ENCODE measurements at places on chromosomes 7 and 10. TPM values are rescaled to one million over a fixed set of nuclear protein-coding genes. Genes with fewer than 3 reads are reported as not detected.
A peak's percentile ranks its signal among the peaks of the same experiment; 100 is the strongest.

HOXA3 gene
- 0.40 TPM for total RNA-seq

DNA sequence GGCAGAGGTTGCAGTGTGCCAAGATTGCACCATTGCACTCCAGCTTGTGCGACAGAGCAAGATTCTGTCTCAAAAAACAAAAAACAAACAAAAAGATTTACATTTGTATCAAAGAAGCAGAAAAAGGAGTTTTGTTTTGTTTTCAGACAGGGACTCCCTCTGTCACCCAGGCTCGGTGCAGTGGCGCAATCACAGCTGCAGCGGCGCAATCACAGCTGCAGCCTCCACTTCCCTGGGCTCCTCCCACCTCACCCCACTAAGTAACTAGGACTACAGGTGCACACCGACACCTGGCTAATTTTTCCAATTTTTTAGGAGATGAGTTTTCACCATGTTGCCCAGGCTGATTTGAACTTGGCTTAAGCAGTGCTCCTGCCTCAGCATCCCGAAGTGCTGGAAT, 1.8 kb downstream of the ARMC10 start:
- DNase-seq: no peak

TEX36 gene
- not detected for total RNA-seq

CXCL12 gene
- total RNA-seq: 121 TPM

DNA sequence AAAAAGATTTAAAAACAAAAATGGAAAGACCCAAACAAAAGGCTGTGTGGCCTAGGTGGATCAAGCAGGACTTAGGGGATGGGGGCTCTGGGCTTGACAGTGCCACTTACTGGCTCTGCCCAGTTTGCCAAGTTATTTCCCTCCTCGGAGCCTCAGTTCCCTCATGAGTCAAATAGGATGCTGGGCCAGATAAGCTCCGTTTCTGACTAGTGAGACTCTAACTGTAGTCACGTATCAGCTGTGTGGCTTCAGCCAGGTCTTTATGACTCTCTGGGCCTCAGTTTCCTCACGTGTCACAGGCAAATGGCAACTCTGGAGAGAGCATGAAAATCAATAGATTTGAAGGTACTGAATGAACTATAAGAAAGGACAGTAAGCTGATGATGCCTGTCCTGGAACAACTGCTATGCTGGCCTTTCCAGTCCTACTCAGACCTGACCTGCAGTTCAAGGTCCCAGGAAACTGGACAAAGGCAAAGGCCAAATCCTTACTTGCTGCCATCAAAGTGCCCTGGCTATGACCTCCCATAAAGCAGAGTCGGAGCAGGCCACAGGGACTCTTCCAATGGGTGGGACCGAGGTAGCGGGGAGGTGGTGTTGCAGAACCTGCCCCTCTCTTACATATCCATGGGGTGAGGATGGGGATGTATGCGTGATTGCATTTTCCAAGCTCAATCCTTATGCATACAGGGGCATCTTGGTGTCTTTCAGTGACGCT, 27.0 kb downstream of the FAM53B start:
- DNase-seq: no peak

DNA sequence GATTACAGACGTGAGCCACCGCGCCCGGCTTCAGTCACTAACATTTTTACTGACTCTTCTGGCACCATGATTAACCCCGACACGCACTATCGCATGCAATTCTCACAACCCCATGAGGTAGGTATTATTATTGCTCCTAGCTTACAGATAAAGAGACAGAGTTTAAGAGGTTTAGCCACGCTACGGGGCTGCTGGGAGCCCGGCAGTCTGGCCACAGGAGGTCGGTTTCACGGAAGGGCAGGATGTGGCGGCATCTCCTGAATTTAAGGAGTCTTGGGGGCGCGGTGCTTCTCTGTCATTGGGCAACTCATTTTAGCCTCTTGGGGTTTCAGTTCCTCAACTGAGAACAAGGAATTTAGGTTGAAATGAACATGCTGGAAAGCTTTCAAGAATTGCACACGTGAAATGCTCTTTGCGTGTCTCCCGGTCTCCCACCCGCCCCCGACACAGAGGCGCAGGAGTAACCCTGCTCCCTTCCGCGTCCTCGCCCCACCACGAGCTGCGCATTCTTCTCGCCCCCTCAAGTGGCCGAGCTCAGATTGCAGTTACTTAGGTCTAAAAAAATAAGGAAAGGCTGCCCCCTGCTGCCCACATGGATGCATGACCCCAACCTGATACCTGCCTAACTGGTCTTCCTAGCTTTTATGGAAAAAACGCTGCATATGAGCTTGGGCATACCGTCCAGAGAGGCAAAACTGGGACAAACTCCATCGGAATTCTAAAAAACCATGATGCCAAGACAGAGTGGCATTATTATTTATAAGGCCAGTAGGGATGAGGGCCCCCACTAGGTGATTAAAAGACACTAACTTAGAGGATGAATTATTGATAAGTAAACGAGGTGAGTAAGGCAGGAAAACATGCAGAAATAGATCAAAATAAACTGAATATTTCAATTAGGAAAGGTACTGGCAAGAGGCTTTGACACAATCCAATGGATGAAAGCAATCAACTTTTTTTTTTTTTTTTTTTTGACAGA, 12.4 kb downstream of the PRSS2 start:
- peak; percentile 86 for DNase-seq

GRCh38 chr10:116771101-116771958, 29.0 kb upstream of the HSPA12A start:
- no peak for DNase-seq

NKX1-2 gene
- total RNA-seq: not detected

- DNase-seq: no peak
These were observed 199.0 kb downstream of the PTEN start for GRCh38 chr10:88062385-88062784.

- DNase-seq: no peak
These were observed 245.5 kb upstream of the STEAP1 start for GRCh38 chr7:89908736-89909135.

GRCh38 chr10:29811751-29812427, 177.1 kb upstream of the SVIL start:
- DNase-seq: no peak

GRCh38 chr7:30322271-30323005, 38.0 kb downstream of the ZNRF2 start:
- no peak for DNase-seq

DNA sequence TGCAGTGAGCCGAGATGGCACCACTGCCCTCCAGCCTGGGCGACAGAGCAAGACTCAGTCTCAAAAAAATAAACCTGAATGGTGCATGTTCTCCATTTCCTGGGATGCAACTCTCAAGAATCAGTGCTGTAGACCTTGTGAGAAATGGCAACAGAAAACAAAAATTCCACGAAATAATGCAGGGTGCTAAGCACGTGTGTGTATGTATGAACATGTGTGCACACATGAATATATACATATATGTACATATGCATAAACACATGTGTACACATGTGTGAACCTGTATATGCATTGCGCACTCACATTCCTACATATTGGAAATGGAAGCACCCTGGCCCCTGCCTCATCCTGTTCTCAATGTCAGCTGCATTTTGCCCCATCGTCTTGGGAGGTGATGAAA, 548.5 kb downstream of the TCERG1L start:
- DNase-seq: no peak

ZFYVE27 gene
- 19.8 TPM for total RNA-seq

CHST15 gene
- total RNA-seq: 5.4 TPM

ANKRD61 gene
- total RNA-seq: not detected

DNA sequence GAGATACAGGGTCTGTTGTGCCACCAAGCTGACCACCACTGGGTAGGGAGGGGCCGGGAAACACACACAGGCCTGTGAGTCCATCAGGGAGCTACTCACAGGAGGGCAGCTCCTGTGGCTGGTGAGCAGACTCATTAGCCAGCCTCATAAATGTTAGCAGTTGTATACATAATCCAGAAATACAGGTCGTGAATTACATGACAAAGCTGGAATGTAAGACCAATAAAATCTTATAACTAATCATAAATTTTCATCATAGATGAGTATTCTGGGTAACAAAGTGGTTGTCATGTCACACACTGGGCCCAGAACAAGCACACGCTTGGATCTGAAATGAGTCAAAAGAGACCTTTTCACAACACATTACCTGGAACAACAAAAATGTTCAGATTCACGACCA, 642.6 kb upstream of the AUTS2 start:
- DNase-seq: no peak

RBM48 gene
- total RNA-seq: 9.7 TPM

- no peak for DNase-seq
These were observed 30.6 kb upstream of the CABCOCO1 start for GRCh38 chr10:61632057-61632670.

ANKRD30A gene
- total RNA-seq: not detected

DNA sequence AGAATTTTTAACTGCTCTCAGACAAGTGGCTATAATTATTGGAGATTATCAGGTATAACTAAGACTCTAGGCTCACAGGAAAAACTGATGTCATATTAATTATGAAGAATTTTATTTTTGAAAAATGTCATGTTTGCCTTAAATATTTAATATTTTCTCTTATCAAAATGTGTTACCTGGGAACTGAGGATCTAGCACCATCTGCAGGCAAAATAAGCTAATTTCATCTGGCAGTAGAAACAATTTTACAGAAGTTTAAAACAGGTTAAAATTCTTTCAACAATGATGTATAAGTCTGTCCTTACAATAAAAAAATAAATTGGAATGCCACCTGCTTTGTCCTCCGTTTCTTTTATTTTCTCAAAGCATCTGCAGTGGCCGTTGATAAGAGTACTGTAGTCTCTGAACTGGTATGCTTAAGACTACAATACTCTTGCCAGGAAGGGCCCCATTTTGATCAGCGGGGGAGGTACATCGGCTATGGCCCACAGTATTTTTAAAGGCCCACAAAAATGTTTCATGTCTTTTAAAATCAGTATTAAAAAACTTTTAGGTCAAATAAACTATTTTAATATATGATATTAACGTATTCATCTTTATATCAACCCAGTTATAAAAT, 81.3 kb downstream of the VWDE start:
- no peak for DNase-seq

GRCh38 chr10:11475831-11476434, 135.5 kb downstream of the USP6NL start:
- DNase-seq: no peak

DNA sequence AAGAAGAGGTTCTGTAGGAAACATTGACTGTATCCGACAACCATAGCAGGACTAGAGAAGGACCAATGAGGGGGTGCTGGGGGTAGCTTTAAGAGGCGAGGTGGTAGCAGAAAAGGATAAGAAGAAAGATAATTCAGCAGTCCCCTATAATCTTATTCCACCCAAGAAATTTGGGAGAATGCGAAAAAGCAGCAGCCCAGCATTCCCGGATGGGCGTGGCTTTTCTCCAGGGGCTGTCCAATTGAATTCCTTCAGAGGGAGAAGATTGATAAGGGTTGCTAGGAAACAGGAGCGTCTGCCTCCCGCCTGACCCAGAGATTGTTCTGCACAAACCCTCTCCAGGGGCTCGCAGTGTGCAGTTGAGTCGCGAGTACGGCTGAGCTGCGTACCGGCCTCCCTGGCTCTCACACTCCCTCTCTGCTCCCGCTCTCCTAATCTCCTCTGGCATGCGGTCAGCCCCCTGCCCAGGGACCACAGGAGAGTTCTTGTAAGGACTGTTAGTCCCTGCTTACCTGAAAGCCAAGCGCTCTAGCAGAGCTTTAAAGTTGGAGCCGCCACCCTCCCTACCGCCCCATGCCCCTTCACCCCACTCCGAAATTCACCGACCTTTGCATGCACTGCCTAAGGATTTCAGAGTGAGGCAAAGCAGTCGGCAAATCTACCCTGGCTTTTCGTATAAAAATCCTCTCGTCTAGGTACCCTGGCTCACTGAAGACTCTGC, at the start of gene GRM3:
Gene GRM3 (plus strand): TSS at position 349 of the 721 bp plus-strand sequence. CDS start 121,237 bp downstream, outside the sequence.
- no peak for DNase-seq

GRCh38 chr7:78684201-78684600, 769.3 kb downstream of the MAGI2 start:
- DNase-seq: no peak

ADAM12 gene
- 1.3 TPM for total RNA-seq

DNA sequence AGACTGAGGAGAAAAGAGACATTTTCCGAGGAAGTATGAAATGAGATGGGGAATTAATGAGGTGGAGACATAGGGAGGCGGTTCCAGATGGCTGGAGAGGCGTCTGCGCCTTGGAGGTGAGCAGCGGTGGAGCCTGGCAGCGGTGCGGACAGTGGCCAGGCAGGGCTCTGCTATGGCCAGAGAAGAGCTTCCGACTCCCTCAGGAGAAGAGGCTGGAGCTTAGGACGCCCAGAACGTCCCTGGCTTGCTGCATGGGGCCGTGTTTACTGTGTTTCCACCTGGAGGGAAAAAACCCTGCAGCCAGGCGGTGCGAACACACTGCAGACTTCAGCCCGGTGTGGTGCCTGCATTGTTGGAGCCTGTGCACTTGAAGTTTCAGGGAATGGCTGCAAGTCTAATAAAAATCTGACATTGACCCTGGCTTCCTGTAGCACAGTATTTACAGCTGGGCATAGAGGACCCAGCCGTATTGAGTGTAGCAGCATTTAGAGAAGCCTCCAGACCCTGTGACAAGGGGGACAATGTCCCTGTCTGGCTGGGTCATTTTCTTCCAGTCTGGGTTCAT, 447.1 kb upstream of the MKI67 start:
- no peak for DNase-seq

- DNase-seq: no peak
These were observed 620 bp upstream of the IMPDH1 start for GRCh38 chr7:128410451-128410753.

GPR15LG gene
- total RNA-seq: not detected

GRCh38 chr10:4944841-4945240, 18.4 kb upstream of the AKR1C1 start:
- DNase-seq: no peak

DNA sequence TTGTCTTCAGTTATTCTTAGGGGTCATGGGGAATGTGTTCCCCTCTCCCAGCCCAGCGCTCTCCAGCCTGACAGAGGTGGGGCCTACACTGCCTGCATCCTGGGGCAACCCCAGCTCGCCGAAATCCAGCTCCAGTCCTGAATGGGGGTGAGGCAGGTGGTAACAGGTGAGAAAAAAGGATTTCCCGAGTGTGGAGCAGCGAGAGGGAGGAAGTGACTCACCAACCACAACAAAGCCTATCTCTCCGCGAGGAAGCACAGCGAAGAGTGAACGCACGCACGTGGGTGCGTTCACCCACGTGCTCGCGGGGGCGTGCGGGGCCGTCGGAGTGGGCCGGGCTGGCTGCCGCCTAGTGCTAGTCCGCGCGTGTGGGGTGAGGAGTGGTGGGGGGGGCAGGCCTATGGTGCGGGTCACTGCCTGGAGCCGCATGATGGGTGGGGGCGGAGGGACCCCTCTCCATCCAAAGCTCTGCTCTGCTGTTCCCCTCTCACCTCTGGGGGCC, 855 bp upstream of the PALD1 start:
- DNase-seq: no peak

- no peak for DNase-seq
These were observed 10.1 kb downstream of the STK17A start for GRCh38 chr7:43593010-43593409.

DNA sequence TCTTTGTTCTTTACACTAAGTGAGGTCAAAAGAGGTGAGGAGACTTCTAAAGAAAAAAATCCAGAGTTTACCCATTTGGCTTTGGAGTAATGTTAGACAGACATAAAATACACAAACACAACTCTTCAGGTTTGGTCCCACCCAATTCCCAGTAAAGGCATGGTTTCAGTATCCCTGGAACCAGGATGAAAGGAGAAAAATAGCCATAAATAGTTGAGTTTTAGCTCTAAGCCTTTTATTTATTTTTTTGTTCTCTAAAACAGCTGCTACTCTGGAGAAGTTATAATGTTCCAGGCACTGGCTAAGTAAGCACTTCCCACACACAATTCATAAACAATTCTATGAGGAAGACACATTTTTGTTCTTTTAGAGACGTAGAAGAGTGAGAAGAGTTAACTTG, 4.0 kb downstream of the ABCB1 start:
- DNase-seq: no peak

- no peak for DNase-seq
These were observed 175.4 kb downstream of the SORCS3 start for GRCh38 chr10:104816501-104816900.

GPRIN2 gene
- total RNA-seq: not detected
